Left lung (tissue), 14 donors: ENCODE measurements at places on chromosomes 12 and 14.

DNA sequence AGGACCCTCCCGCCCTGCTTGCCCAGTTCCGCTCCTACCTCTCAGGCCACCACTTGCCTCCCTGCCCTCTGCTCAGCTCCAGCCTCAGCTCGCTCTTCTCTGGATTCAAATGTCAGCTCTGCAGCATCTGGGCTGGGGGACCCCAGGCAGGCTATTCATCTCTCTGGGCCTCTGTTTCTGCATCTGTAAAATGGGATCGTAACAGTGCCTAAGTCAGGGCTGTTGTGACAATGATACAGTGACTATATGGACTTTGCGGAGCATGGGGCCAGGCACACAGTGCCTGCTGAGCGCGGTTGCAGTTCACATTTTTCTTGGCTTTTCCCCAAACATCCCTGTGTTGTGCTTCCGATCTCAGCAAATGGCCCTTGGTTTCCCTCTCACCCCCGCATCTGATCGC, 2.8 kb downstream of the PHETA1 start:
- DNase-seq: no peak

GRCh38 chr12:71230542-71230941, 72.7 kb upstream of the TSPAN8 start:
- no peak for DNase-seq

DNA sequence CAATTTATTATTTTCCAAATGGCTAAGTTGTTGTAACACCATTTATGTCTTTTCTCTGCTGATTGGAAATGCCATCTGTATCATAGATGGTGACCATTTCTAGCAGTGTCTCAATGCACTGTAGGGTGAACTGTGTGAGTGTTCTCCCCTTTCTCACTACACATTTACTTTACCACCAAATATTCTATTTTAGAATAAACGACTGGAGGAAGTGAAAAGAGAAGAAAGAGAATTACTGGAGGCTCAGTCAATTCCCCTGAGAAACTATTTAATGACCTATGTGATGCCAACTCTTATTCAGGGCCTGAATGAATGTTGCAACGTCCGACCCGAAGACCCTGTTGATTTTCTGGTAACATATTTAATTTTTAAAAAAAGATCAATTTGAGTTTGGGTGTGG, 15.5 kb upstream of the PAPOLA start:
- no peak for DNase-seq

DNA sequence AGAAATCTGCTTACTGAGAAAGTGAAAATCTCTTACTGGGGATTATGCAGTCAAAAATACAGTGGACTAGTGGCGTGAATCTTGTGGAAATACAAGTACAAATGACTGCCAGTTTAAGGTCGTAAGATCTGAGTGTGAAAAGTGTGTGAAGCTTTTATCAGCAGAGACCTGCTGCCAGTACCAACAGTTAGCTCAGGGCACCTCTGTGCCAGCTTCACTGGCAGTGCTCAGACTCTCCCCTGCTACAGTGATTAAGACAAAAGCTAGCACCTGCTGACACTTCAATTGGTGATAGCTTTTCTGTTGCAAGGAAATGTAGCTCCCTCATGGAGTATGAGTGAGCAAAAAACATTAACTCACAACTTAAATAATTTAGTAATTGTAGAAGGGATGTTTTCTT, 185.1 kb downstream of the ANO6 start:
- DNase-seq: no peak
